ENCODE measurements at places on chromosomes 4 and X.

DNA sequence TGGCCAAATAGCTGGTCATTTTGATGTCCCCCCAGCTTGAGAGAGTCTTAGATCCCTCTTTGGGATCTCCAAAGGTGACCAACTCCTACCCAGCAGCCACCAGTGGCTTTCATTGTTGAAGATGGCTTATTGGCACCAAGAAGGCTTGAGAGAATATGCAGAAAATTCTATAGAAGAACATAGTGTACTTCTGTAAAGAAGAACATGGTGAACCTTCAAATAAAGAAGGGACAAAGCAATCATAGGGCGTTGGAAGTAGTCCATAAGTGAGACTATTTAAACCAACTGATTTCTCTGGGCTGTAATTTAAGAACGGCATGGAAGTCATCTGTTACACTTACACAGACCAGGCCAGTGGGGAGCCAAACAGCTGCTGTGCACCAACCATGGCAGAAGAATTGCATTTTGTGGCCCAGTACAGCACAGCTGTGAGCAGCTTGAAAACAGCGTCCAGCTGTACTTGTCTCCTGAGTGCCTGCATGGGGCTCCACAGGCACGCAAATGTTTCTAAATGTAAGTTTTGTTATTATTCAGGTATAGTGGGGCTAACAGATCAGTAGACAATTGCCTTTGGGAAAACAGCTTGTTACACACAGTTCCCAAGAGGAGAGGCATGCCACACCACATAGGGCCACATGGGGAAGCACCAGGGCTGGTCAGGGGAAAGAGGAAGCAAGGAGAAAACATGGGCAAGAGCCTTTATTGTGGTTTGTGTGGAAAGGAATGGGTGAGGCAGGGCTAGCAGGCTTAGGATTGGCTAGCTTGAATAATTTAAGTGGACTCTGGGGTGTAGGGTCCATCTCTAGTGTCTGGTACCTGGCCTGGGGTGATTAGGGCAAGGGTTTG lies 125.0 kb downstream of the ARHGAP6 start:
- no peak for DNase-seq

DNA sequence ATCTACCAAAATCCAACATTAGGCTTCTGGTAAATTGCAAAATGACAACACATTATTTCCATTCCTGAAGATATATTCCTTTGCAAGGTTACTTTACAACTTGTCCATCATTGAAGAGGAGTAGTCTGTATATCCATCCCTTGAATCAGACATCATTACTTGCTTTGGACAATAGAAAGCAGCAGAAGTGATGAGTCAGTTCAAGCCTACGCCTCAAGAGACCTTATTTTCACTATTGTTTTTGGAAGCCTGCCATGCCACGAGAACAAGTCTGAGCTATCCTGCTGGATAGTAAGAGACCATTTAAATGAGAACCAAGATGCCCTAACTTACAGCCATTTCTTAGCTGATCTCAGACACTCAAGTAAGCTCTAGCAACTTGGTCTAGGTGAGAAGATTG lies 246.0 kb upstream of the HHIP start:
- DNase-seq = no peak

- no peak for DNase-seq
Measured at GRCh38 chrX:110178179-110178865, 139.6 kb downstream of the AMMECR1 start.

DNA sequence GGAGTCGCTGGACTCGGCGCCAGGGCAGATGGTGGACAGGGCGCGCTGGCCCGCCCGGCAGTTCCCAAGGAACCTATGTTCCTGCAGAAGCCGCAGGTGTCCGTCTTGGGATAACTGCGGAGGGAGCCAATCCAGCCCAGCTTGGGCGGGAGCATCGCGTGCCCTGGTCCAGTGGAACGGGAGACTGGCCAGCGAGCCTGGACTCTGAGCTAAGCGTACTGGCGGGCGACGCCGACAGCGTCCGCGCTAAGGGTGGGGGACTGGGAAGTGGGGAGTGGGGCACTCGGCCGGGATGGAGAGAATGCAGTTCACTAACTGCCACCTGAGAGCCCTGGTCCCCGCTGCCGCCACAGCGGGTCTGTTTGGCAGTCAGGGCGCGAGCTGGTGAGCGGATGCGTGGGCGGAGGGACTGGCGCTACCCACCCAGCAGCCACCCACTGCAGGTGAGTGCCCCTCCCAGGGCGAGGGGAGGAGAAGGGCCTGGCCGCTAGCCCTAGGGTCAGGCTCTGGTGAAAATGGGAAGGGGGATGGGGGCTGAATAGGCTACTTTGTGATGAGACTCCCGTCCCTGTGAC lies 1.3 kb upstream of the MAMLD1 start:
- no peak for DNase-seq

GRCh38 chr4:68466751-68467150 lies 19.5 kb downstream of the TMPRSS11E start:
- no peak for DNase-seq
